ENCODE measurements at places on chromosomes 7 and 10.
A peak's percentile ranks its signal among the peaks of the same experiment; 100 is the strongest.

DNA sequence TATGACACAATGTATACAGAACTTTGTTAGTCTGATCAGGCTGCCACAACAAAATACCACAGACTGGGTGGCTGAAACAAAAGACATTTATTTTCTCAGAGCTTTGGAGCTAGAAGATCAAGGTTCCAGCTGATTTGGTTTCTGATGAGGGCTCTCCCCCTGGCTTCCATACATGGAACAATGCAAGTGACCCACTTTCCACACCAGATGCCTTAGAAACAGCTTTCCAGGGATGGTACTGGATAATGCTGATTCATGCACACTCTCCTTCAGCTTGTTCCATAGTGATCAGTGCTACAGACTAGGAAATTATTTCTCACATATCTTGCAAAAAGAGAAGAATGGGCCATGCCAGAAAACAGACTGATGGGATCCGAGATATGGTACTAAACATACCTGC is 1274.9 kb upstream of the SORCS1 start:
- no peak for DNase-seq

DNA sequence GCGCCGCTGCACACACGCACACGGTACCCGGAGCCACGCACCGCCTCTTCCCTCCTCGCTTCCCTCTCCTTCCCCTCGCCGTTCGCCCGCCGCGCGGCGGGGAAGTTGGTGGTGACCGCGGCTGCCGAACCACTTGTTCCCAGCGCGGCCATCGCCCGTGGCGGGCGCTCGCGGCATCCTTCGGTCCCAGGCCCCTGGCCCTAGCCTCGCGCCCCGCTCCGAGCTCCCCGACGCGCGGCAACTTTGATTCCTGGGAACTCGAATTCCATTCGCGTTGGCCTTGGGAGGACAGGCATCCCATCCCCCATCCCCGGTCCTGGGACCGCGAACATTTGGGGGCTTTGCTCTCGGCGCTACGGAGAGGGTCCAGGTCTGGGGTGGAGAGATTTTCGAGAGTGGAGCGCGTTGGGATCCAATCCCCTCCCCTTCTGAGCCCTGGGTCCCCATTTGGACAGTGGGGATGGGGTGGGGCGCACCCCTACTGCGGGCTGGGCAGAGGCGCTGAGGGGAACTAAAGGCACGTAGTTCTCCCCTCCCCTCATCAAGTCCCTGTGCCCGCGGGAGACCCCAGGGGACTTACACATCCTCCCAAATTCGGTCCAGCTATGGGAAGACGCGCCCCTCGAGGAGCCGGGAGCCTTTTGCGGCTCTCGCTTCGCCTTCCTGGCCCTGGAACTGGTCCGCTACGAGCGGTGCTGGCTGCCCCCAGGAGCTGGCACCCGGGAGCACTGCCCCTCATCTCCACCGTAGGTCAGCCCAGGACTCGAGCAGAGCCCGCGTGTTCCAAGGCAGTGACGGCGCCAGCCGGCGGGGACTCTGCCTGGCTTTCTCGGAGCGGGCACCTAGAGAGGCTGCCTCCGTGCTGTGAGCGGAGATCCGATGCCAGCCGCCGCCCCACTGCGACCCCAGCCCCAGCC is 834 bp downstream of the CDH23 start:
- DNase-seq: no peak

- DNase-seq: no peak
These were observed 111.3 kb downstream of the RGS10 start for GRCh38 chr10:119431034-119431772.

DNA sequence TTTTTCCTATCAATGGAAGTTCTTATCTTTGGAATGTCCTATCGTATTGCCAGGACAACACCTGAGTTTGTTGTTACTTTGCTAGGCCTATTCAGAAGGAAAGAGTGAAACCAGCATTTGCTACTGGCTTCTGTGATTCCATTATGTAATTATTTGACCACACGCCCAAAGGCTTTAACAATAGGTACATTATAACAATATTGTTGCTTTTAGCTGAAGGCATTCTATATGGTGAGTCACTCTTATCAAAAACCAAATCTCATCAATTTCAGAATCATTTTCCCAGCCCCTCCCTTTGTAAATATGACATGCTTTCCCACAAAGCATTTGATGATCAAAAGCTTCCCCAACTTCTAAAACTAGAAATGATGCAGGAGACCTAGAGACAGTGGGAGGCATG is 294.4 kb upstream of the NEBL start:
- DNase-seq: no peak

GRCh38 chr7:155806096-155806871 is 6.0 kb downstream of the SHH start:
- no peak for DNase-seq

GRCh38 chr10:91528080-91528479 is 104.8 kb downstream of the PPP1R3C start:
- no peak for DNase-seq

GRCh38 chr10:16750461-16750860 is 66.8 kb downstream of the RSU1 start:
- no peak for DNase-seq

GRCh38 chr7:14630048-14630447 is 272.5 kb downstream of the DGKB start:
- DNase-seq: no peak

DNA sequence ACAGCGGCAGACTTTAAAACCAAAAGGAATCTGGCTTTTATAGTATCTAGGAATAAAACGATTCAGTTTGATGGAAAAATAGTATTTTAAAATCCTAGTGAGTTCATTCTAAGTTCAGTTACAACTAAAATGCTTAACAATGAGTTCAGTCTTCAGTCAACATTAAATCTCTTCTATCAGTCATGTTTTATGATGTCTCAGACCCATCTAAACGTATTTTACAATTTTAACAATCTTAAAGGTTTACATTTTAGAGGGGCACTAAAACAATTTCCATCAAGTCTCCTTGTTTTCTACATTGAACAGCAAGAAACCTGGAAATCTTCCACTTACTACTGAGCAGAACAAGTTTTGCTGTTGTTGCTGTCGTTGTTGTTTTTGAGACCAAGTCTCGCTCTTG is 10.0 kb downstream of the SVOPL start:
- DNase-seq: no peak

DNA sequence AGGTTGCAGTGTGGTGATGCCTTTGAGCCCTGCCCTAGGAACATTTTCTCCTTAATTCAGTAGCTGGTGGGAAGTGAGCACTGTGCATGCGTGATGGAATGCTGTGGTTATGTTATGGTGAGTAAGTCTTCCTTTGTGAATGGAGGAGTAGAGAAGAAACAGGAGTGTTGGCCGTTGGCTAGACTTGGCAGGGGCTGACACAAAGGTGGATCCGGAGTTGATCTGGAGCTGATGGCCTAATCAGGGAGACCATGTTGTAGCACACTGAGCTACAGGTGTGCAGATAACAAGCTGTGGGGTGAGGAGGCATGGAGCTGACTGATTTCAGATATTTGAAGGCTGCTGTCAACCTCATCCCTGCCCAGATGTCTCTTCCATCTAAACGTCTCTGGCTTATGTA is 122.3 kb downstream of the CNNM2 start:
- no peak for DNase-seq

- no peak for DNase-seq
These were observed 328.0 kb downstream of the PLXDC2 start for GRCh38 chr10:20144268-20144667.

DNA sequence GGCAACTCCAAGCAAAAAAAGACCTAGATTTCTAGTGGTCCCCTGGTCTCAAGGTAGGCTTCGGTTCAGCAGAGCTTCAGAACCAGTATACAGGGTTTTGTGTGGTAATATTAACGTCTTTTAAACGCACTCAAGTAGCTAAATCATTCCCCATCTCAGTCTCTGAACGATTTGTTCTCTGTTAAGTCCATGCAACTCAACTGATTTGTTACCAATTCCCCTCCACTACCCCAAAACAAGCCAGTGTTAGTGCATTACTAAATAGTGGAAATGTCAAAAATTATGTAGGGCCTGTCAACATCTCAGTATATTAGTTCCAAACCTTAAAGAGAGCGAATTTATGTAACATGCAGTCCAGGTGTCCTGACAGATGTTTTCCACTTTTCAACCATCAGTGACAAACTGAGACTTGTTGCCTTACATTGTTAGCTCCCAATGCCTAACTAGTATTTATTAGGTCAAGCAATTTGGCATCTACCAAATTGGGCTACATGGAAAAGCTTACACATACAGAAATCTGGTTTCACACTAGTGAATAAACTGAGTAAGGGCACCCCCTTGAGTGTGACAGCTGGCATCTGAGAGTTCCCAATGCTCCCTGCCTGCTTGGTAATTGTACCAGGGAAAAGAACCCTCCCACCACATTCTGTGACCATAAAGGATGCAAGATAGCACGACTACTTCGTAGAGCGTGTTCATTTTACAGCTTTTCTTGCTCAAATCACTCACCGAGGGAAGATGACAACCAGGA is 12.2 kb downstream of the HNRNPA2B1 start:
- DNase-seq: no peak

DNA sequence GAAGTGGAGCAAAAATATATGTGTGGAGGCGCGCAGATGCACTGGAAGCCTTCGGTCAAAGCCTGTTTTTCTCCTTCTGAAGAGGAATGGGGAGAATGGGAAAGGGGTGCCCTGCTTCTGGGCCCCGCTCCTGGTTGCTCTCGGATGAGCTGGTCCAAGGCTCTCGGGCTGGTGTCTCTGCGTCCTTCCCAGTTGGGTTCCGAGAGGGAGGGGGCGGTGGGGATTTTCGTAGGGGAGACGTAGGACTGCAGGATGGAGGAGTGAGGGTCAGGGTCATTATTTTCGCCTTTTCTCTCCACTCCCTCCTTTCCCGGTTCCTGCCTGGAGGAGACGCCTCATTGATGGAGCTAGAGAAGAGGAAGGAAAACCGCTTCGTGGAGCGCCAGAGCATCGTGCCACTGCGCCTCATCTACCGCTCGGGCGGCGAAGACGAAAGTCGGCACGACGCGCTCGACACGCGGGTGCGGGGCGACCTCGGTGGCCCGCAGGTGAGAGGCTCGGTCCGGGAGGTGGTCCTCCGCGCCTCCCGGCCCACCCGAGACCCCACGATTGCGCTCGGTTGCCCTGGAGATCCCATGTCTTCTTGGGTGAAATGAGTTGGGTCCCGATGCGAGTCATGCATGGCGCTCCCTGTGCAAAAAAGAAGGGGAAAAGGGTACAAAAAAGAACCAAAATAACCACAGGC is 790 bp downstream of the ADAM22 start:
- no peak for DNase-seq

- no peak for DNase-seq
These were observed 31.7 kb downstream of the DYNC1I1 start for GRCh38 chr7:95804052-95804451.

DNA sequence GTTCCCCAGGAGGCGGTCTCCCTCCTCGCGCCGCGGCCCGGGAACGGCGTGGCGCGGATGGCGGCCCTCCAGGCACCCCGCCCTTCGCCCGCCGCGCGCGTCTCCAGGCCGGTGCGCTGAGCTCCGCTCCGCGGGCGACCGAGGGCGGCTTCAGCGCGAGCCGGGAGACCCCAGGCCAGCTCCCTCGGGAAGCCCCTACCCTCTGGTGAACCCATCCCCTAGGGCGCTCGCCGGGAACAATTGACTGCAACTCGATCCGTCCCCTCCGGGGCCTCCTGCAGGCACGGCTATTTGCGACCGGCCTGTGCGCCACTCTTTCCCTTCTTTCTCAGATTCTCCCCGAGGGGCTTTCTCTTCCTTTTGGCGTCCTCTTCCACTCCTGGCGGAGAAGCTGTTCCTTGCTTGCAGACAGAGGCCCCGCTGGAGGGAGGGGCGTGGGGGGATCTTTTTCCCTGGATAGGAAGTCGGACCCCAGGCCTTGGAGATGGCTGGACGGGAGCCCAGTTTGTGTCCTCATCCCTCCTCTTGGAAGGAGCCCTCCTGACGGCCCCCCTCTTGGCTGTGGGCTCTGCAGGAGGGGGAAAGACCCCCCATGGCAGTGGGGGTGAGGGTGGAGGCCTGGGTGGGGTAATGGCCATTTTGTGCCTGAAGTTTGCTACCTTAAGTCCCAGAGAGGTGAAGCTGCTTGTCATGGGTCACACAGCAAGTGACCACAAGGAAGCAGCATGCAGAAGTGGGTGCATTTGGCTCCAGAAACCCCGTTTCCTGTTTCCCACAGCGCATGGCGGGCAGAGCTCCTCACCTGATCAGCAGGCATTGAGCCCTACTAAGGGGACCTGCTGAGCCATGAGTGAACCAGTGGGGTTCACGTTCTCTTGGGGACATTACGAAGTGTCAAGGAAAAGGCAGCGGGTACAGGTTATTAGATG is 171.2 kb upstream of the TNRC18 start:
- peak; percentile 36 for DNase-seq

DNA sequence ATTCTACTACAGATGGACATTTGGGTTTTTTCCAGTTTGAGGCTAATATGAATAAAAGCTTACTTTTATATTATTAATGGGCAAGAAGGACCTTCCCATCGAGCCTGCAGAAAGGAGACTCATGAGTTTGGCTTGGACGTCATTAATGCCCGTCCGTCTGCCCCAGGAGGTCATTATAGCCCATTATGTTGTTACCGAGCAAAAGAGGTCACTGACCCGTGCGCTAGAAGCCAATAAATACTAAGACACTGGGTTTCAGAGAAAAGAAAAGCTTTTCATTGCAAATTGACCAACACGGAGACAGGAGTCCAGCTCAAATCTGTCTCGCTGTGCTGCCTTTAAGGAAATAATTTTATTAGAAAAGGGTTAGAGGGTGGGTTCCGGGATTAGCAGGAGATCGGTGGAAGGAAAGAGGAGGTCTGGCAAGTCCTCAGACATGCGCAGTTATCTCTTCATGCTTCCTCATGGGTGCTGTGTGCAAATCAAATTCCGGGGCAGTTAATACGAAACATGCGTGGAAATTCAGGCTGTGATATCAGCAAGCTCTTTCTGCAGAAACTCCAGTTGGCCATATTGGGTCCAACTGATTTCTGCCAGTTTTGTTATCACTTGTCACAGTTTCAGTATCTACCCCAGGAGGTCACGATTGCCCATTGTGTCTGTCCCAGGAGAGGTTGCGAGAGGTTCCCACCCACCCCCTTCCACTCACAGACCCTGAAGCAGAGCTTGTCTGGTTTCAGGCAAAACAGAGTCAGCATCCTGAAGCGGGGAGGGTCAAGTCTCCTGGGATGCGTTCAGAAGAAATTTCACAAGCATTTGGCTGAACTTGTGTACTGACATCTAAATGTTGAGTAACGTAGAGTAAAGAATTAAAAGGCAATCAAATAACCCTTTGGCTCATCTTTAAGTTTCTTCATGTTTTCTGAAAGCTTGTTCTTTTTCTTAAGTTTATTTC is 1.1 kb upstream of the GALNTL5 start:
- no peak for DNase-seq

DNA sequence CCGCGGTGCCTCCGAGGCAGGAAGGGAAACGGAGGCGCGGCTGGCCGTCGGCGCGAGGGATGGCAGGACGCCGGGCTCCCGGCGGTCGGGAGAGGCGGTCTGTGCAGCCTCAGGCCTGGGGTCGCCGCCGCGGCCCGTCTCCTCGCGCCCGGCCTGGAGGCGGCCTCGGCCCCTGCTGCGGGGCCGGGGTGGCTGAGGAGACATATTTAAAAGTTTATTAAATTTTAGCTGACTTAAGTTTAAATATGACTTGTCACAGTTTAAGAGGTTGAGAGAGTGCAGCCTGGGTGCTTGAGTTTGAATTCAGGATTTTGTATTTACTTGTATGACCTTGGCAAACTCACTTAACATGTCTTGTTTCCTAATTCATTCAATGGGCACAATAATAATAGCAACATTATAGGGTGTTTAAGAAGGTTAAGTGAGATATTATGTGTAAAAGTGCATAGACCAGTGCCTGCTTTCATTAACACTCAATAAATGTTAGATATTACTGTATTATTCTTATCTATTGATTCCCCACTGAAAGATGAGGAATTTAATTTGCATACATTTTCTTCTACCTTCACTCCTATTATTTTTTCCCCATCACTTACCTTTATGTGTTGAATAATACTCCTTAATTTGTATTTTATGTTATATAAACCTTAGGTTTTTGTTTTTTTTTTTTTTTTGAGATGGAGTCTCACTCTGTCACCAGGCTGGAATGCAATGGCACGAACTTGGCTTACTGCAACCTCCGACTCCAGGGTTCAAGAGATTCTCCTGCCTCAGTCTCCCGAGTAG is 718 bp downstream of the DYNC2I1 start:
- DNase-seq: no peak
